ENCODE measurements at places on chromosomes 13 and 19.

DNA sequence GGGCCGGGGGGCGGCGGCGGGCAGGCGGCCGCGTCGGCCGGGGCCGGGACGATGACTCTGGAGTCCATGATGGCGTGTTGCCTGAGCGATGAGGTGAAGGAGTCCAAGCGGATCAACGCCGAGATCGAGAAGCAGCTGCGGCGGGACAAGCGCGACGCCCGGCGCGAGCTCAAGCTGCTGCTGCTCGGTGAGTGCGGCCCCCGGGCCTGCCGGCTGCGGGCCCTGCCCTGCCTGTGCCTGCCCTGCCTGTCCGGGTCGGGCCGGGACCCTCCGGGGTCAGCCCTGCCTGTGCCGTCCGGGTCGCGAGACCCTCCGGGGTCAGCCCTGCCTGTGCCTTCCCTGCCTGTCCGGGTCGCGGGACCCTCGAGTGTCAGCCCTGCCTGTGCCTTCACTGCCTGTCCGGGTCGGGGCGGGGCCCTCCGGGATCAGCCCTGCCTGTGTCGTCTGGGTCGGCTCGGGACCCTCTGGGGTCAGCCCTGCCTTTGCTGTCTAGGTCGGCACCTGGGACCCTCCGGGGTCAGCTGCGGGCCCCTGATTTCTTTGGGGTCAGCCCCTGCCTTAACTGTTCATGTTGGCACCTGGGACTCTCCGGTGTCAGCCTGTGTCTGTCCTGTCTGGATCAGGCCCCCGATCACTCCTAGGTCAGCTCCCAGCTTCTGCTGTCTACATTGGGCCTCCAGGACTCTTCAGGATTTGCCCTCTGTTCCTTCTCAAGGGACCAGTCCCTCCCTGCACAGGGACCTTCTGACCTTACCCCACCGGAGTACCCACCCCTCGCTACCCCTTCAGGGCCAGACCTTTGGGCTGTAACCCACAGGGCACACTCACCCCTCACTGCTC is 659 bp downstream of the GNA11 start:
- DNase-seq, result peak; percentile 46

DNA sequence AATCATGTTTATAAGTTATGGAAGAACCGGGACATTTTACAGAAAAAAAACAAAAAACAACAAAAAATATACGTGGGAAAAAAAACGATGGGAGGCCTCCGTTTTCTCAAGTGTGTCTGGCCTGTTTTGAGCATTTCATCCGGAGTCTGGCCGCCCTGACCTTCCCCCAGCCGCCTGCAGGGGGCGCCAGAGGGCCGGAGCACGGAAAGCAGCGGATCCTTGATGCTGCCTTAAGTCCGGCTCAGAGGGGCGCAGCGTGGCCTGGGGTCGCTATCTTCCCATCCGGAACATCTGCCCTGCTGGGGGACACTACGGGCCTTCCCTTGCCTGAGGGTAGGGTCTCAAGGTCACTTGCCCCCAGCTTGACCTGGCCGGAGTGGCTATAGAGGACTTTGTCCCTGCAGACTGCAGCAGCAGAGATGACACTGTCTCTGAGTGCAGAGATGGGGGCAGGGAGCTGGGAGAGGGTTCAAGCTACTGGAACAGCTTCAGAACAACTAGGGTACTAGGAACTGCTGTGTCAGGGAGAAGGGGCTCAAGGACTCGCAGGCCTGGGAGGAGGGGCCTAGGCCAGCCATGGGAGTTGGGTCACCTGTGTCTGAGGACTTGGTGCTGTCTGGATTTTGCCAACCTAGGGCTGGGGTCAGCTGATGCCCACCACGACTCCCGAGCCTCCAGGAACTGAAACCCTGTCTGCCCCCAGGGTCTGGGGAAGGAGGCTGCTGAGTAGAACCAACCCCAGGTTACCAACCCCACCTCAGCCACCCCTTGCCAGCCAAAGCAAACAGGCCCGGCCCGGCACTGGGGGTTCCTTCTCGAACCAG is 1.8 kb upstream of the APOE start:
- DNase-seq, result peak; percentile 62

DNA sequence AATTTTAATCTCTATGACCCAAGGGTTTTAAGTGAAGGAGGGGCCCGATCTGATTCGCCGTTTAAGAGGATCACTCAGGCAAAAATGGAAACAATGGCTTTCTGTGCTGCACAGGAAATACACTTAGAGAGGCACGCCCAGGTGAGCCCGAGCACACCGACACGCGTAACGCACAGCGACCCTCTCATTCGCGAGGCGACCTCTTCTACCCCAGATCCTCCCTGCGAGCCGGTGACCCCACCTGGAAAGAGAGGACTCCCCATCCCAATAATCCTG is 216 bp downstream of the SH2D3A start:
- DNase-seq, result no peak

- DNase-seq, result no peak
Measured at GRCh38 chr13:110232142-110232541, 74.8 kb downstream of the COL4A1 start.

DNA sequence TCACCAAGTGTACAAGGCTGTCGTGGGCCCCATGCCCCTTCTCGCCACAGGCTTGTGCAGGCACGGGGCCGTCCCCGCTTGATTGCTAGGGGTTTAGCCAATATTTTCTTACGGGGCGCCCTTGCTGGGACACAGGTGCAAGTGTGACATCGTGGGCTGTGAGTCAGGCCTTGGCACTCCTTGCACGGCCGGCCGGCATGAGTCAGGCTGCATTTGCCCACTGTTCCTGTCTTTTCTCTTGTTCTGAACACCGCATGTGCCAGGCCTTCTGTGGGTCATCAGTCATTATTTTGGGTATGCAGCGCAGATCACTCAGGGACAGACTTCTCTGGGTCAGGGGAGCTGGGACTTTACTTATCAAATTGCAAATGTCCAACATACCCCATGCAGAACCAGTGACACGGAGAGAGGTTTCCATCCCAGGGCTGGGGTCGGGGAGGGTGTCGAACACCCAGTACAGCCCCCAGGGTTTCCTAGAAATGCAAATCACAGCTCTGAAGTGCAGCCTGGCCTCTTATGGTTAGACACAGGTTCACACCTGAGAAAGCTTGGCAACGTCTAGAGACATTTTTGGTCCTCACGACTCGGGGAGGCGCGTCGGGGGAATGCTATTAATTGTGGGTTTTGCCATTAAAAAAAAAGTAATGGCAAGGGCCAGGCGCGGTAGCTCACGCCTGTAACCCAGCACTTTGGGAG is 22.5 kb upstream of the KLF2 start:
- peak; percentile 60 for DNase-seq

GRCh38 chr13:40126306-40127085 is 471.0 kb downstream of the COG6 start:
- no peak for DNase-seq

- DNase-seq, result no peak
Measured at GRCh38 chr19:1575323-1576241, 7.5 kb upstream of the MEX3D start.

GRCh38 chr19:23788411-23788810 is 29.7 kb upstream of the ZNF681 start:
- DNase-seq, result peak; percentile 6

DNA sequence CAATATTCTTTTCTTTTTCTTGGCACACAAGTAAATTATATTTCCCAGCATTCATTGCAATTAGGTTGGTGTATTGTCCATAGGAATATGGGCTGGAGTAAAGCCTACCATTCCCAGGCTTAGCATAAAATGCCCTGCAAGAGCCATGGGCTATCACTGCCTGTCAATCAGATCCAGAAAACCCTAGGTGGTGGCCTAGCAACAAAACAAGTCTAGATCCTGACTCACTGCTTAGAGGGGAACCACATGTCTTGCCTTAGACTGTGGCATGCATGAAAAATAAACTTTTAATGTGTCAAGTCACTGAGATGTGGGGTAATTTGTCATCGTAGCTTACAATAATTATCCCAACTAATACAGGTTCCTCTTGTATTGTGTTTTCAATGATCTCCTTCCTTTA is 16.2 kb downstream of the SOX21 start:
- no peak for DNase-seq

DNA sequence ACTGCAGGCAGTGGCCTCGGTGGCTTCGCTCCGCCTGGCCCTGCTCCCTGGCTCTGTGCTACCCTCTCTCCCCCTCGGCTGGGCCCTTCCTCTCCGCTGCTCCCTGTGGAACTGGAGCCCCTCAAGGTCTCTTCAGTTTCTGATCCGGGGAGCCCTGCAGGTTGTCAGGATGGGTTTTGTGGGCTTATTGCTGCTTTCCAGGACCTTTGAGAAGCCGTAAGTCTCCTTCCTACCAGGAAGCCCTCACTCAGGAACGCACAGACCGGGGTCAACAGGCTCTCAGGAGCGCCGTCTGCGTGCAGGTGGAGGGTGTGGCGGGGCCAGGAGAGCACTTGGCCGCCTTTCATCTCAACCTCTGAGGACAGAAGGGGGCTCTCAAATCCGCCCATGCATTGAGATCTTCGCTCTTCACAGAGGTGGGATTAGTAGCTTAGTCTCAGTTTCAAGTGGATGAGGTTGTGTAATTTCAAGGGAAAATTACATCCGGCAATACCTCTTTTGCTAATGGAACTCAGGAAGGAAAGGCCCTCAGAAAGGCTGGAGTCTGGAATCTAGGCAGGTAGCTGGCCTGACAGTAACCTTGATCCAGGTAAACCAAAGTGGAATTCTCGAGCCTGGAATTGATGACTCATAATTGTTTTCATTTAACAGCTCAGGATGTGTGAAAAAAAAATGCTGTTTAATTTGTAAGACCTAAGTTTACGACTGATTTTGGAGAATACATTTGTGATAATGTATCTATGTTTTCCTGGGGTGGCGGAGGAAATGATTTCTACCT is 102.0 kb downstream of the ATP11A start:
- DNase-seq, result no peak

- no peak for DNase-seq
Measured at GRCh38 chr13:62280590-62280989, 864.9 kb upstream of the PCDH20 start.

GRCh38 chr19:50720181-50720920 is 749 bp upstream of the SHANK1 start:
- no peak for DNase-seq

- DNase-seq, result peak; percentile 96
Measured at GRCh38 chr19:45443462-45444317, 20.0 kb upstream of the ERCC1 start.

DNA sequence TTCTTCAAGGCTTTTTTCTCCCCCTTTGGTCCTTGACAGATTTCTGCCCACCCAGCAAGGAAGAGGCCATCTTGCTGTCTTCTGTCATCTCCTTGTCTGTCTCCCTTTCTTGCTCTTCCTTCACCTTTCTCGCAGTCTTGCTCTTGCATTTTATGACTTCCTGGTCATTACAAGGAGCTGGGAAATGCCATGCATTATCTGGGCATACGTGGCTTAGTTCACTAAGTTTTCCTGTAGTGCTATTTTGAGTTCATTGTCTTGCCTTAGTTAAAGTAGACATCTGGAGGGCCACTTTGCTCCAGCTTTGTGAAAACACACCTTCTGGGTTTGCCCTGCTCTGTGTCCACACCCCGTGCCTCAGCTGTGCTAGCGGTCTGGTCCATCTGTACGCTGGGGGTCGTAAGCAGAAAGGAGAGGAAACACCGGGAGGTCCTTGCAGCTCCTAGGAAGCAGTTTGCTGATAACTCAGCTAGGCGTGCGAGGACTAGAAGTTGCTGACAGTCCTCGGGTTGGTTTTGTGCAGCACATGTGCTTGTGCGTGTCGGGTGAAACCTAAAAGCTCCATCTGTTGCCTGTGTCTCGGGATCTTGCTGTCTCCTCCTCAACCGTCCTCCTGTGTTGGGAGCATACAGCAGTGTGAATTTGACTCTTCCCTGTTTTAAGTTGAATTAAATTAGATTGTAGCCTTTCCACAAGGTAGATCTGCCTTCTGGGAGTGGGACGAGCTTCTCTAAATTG is 59.4 kb downstream of the ARHGEF7 start:
- DNase-seq, result no peak

- peak; percentile 83 for DNase-seq
Measured at GRCh38 chr13:110405597-110406450, 98.7 kb downstream of the COL4A2 start.

- DNase-seq, result no peak
Measured at GRCh38 chr19:6685962-6686627, 16.1 kb upstream of the TNFSF14 start.

GRCh38 chr19:55678121-55678671 is 3.2 kb downstream of the EPN1 start:
- DNase-seq, result no peak

- DNase-seq, result peak; percentile 66
Measured at GRCh38 chr13:47017476-47017875, 120.6 kb upstream of the HTR2A start.

DNA sequence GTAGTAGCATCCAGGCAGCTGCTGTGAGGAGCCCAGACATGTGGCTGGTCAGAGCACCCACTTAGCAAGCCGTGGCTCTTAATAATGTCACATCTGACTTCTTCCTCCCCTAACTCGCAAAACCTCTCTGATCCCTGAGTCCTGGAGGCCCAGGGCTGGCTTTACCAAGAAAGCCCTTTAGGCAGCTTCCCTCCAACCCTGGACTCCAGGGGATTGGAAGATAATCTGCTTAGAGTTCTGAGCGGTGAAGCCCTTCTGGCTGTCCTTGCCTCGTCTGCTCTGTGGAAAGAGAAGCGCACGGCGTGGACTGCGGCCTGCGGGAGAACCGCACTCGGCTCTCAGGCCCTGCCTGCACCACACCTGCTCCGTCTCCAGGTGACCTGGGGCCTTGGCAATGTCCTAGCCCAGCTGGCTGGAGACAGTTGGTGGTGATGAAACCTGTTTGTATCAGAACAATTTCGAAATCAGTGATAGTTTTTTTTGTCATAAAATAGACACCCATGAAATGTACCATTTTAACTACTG is 64.5 kb upstream of the MCF2L start:
- DNase-seq, result no peak

- DNase-seq, result no peak
Measured at GRCh38 chr19:3310280-3310679, 56.1 kb upstream of the NFIC start.

GRCh38 chr13:81927347-81927746 is 1586.4 kb upstream of the SPRY2 start:
- DNase-seq, result peak; percentile 41

GRCh38 chr13:104975272-104975671 is 1560.2 kb downstream of the EFNB2 start:
- DNase-seq, result no peak

DNA sequence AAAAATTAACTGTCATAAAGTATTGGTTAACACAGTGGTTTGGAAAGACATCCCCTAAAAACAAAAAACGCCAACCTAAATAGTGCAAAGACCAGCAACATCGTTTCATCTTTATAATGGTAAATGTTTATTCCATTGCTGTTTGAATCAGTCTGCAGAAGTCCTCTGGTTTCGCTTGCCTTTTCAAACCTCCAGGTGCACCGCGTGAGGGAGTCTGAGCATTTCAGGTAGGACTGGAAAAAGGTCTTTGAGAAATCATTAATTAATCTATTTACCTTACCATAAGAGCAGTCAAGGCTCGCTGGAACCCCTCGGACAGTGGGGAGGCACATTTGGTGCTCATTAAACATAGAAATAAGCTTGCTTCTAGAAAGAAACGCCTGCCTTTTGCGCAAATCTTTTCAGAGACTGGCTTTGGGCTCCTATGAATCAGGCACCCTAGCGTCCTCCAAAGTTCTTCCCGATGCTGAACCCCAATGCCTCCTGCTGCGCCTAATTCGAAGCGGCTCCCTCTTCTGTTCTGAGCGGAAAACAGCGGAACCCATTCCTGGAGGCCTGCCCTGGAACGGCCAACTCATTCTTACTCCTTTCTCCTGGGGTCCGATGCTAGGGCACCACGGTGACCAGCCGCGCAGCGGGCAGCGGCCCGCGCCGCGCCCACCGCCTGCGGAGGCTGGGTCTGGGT is 951 bp upstream of the MTUS2 start:
- DNase-seq, result peak; percentile 72
